ENCODE measurements at places on chromosomes 6 and 20. TPM values are rescaled to one million over a fixed set of nuclear protein-coding genes. Genes with fewer than 3 reads are reported as not detected.

GRCh38 chr6:96965492-96965891 lies 41.0 kb downstream of the KLHL32 start:
- no peak for DNase-seq

- DNase-seq, result no peak
Measured at GRCh38 chr6:56263596-56264315, 16.4 kb upstream of the COL21A1 start.

- no peak for DNase-seq
Measured at GRCh38 chr6:166552600-166552999, 33.9 kb downstream of the RAMACL start.

- DNase-seq, result no peak
Measured at GRCh38 chr6:79634491-79635231, 3.5 kb downstream of the SH3BGRL2 start.

The TAAR1 gene
- not detected for total RNA-seq

Data from activated CD8-positive, alpha-beta T cell treated with anti-CD3 and anti-CD28 coated beads for 36 hours (primary cell).